Fibroblast of the aortic adventitia (primary cell): ENCODE measurements at places on chromosomes 7 and 10. TPM values are rescaled to one million over a fixed set of nuclear protein-coding genes. Genes with fewer than 3 reads are reported as not detected.

IDI1 gene
- total RNA-seq: 48.1 and 67.4 TPM in 2 replicates

OPN1SW gene
- total RNA-seq: not detected in 2 replicates

OR2A5 gene
- not detected in 2 replicates for total RNA-seq

DNA sequence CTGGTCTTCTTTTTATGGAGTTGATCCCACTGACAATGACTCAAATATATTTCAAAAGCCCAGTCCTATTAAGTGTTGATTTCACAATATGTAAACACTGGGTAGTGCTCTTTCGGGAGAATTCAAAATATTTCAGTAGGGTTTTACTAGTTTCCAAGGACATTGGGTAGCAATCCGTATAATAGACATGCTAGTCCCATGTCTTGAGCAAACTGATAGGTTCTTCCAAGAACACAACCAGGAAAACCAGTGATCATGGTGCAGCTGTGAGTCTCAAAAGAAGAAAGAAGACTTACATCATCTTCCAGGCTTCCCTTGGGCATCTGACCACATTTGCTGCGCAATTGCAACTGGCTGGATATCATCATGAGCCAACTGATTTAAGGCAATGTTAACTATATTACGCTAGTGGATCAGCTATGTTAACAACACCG lies 59.3 kb upstream of the APBB1IP start:
- DNase-seq: peak; percentile 4

DNA sequence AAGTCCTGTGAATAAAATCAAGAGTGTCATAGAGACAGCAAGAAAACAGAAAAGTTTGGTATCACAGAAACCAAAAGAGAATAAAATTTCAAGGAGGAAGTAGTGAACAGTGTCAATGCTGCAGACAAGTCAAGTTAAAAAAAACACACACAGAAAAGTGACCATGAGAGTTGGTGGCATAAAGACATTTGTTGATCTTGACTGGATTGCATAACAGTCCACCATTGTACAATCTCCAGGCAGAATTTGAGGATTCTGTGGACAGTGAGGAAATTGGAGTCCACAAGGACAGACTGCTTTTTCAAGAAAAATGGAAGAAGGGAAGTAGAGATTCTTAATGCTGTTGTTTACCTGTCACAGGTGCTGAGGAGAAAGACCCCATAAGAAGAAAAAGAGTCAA lies 412.5 kb downstream of the PLXDC2 start:
- no peak for DNase-seq

- DNase-seq: no peak
Measured at GRCh38 chr10:12924911-12925310, 76.6 kb downstream of the CCDC3 start.

- DNase-seq: no peak
Measured at GRCh38 chr10:78320506-78320905, 286.8 kb downstream of the RPS24 start.

DNA sequence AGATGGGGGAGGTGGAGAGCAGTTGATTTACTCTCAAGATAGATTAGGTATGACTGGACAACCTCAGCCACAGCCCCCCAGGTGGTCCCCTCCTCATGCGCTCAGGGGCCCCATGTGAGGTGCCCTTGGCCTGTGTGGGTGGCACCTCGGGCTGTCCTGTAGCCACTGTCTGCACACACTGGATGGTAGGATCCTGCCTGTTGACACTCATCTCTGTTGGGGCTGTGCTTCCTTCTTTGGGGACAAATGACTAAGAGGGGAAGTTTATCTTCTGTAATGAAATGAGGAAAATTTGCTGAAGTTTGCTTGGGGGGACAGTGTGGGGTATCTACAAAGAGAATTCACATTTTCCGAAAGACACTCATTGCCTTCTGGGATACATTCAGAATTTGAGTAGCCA lies 53.6 kb upstream of the ANTXRL start:
- no peak for DNase-seq

DNA sequence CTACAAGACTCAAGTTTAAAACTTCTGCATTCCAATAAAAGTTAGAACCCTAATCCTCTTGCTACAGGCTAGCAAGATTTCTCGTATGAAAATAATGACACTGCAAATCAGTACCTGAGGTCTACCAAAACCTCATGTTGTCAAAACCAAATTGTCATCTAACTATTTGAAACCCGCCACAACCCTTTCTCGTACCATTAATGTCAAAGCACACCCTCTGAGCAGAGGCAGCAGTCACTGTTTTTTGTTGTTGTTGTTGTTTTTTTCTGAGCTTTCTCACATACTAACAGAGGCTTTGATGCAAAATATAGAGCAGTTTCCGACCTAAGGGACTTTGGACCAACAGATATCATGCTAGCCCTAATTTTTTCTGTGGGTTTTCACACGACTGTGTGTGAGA lies 563.9 kb upstream of the C7orf33 start:
- DNase-seq: no peak

GRCh38 chr10:73998623-73998928 lies 660 bp downstream of the VCL start:
- no peak for DNase-seq

GRCh38 chr10:91541481-91541880 lies 91.4 kb downstream of the PPP1R3C start:
- no peak for DNase-seq

DNA sequence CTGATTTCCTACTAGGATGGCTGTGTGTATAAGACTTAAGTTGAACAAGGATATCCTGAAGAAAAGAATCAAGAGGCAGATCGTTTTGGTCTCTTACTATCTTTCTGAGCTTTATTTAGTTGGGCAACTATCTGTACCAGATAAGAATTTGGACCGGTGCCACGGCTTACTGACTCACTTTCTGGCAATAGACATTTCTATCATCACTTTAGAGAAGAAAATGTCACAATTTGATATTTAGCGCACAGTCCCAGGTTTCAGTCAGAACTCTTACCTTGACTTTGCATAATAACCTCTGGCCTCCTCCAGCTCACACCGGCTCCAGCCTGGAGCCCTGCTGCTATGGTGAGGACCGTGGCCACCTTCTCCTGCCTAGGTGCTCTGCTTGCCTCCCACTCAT lies 218.2 kb upstream of the MDFIC start:
- DNase-seq: peak; percentile 71

DNA sequence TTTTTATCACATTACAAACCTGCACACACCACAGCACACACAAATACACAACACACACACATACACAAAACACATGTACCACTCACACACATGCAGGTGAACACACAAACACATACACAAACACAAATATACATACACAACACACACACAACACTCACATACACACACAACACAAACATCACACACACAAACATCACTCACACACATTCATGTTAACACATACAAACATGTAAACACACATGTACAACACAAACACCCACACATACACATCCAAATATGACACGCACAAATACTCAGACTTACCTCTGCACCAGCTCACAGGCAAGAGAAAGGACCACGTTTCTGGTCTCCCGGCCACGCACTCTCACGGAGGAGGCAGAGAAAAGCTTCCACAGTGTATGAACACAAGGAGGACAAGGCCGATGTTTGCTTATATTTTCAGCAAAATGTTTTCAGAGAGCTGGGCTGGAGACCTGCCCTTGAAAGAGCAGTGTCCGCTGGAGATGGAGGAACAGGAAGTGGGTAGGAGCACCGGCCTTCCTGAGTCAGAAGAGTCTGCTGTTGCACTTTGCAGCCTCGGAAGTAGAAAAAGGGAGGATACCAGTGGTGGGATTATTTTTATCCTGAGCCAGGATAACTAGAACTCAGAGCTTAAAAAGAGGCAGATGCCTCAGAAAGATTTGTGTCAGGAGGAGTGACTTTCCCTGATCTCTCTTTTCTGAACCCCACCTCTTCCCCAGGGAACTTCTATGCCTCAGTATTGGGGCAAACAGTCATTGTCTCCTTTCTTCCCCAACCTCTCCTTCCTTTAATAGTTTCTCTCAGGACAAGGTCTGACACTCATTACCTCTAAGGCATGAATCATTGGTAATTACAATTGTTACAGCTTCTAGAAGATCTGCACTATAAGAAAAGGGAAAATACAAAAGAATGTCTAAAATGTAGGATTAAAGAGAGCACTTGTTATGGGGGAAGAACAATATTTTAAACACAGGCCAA lies at the start of gene GIMAP6:
Gene GIMAP6, minus strand, starts transcription at position 520 of the 999 bp plus-strand sequence. CDS start 2,243 bp downstream, outside the sequence.
- no peak for DNase-seq

DNA sequence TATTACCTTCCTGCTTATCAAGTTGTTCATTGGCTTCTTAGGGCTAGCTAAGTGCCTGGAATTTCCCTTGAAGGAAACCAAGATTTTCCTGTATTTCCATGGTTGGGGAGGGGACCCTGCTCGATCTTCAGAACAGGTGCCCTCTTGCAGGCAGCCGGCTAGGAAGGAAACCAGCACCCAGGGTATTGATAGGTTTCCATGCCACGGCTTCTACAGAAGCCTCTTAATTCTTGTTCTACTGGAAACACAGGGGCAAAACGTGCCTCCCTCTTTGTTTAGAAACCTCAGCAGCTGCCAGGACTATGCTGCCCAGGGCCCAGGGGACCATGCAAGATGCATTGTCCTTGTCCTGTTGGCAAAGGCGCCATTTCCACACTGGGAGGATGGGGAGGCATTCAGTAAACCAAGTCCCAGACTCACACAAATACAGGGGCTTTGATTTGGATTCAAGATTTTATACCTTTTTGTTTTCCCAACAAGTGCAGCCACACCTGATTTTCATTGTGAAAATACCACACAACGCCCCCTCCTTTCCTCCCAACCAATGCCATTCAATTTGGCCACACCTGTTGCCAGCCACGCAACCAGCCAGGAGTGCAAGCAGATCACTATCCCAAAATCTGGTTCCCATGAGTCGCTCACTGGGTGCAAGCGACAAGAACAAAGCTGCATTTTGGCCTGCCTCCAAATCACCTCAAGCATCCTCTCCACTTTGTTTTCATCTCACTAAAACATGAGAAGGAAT lies 29.6 kb downstream of the C10orf71 start:
- no peak for DNase-seq

DNA sequence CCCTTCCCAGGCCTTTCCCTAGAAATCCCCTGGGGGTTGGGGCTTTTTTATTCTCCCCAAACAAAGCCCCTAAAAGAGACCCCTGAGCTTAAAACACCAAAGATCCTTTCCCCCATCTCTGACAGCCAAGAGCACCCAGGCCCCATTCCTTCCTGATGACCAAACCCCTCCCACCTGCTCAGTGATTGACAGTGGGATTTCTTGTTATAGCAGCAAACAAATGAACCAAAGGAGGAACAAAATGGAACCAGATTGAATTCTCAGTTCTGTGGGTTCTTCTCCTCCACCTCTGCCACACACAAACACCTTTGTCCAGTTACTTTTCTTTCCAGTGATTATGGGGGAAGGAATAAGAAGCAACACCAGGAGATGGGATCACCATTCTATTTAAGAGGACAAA lies 21.5 kb upstream of the CDHR3 start:
- no peak for DNase-seq
